ENCODE measurements at places on chromosomes 1 and 21. TPM values are rescaled to one million over a fixed set of nuclear protein-coding genes. Genes with fewer than 3 reads are reported as not detected.

Gene CTSE
- not detected for polyA plus RNA-seq

Gene OR2T35
- not detected for polyA plus RNA-seq

Gene PYHIN1
- not detected for polyA plus RNA-seq

Gene GUCA2B
- polyA plus RNA-seq: not detected

Gene THRAP3
- 59.5 TPM for polyA plus RNA-seq

Gene PRDM16
- polyA plus RNA-seq: 2.4 TPM

Gene PLA2G2F
- not detected for polyA plus RNA-seq

Gene FMO4
- polyA plus RNA-seq: 0.39 TPM

Gene SLFNL1
- 0.27 TPM for polyA plus RNA-seq

Gene SPRR5
- polyA plus RNA-seq: not detected

Gene SYTL1
- 24.1 TPM for polyA plus RNA-seq

Gene LCE1A
- not detected for polyA plus RNA-seq

Gene MIXL1
- not detected for polyA plus RNA-seq

Gene SPRR2G
- polyA plus RNA-seq: not detected

Gene PTPRC
- 0.76 TPM for polyA plus RNA-seq

Gene KCNH1
- 5.2 TPM for polyA plus RNA-seq

Gene UBL4B
- 4.9 TPM for polyA plus RNA-seq

Gene IQCC
- 8.3 TPM for polyA plus RNA-seq

Gene S100A7A
- polyA plus RNA-seq: not detected

Gene OR2T1
- polyA plus RNA-seq: not detected

Gene IL24
- not detected for polyA plus RNA-seq

Gene CD84
- polyA plus RNA-seq: 0.49 TPM

Gene DDR2
- polyA plus RNA-seq: 2.7 TPM

Gene CD1E
- not detected for polyA plus RNA-seq

Gene CYP2J2
- polyA plus RNA-seq: 11.3 TPM

Gene LRRC39
- not detected for polyA plus RNA-seq

Gene TRABD2B
- polyA plus RNA-seq: 0.17 TPM

Gene PCSK9
- not detected for polyA plus RNA-seq

Gene HS2ST1
- polyA plus RNA-seq: 9.8 TPM

Gene WNT2B
- 0.68 TPM for polyA plus RNA-seq
